ENCODE measurements at places on chromosomes 6 and 20.
A peak's percentile ranks its signal among the peaks of the same experiment; 100 is the strongest.

GRCh38 chr6:30964075-30964474 is 19.4 kb upstream of the MUC21 start:
- DNase-seq = peak; percentile 13

GRCh38 chr6:93786474-93787330 is 367.3 kb upstream of the EPHA7 start:
- no peak for DNase-seq

GRCh38 chr6:86934365-86934764 is 3.0 kb upstream of the HTR1E start:
- no peak for DNase-seq

GRCh38 chr6:111057074-111057752 is 30.1 kb upstream of the SLC16A10 start:
- peak; percentile 25 for DNase-seq

DNA sequence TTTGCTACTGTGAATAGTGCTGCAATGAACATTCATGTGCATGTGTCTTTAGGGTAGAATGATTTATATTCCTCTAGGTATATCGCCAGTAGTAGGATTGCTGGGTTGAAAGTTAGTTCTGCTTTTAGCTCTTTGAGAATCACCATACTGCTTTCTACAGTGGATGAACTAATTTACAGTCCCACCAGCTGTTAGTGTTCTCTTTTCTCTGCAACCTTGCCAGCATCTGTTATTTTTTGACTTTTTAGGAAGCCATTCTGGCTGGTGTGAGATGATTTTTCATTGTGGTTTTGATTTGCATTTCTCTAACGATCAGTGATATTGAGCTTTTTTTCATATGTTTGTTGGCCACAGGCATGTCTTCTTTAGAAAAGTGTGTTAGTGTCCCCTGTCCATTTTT is 40.0 kb downstream of the PLG start:
- DNase-seq = no peak

GRCh38 chr6:163298079-163298830 is 116.3 kb upstream of the QKI start:
- DNase-seq = no peak

GRCh38 chr6:144659202-144660182 is 374.4 kb downstream of the UTRN start:
- peak; percentile 12 for DNase-seq

DNA sequence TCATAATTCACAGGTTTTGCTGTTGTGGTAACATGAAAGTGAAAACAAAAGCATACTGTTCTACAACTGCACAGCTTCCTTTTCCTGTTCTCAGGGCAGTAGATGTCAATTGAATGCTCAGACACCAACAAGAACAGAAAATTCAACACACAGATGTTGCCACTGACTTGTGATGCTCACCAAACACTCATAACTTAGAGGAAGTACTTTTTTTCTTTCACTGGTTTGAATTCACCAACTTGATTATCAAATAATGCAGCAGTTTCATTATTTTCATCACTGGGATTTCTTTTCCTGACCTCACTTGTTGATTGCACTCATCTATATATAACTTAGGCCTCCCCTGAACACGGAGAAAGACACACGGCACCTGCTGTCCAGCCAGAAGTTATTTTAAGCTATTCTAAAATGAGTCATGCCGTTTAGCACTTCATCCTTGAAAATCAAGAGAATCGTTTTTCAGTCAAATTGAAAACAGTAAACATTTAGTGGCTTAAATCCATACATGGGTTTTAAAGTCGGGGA is 949 bp downstream of the TXLNB start:
- DNase-seq = peak; percentile 74

DNA sequence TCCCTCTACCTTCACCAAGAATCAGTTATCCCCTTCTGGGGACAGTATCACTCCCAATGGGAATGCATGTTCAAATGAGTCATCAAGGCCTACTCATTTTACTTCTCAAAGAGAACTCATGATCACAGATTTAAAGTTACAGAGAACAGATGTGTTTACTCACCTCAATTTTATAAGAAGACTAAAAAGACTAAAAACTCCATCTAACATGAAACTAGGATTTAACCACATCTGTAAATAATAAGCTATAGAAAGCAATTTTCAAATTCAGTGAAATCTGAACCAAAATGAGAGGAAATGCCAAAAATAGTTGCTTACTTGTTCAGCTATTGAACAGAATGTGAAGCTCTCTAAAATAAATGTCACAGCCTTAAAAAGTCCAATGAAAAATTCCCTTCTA is 300.1 kb upstream of the KCNQ5 start:
- DNase-seq = no peak

- DNase-seq = no peak
Observed at GRCh38 chr6:15327271-15327670, 81.4 kb downstream of the JARID2 start.

DNA sequence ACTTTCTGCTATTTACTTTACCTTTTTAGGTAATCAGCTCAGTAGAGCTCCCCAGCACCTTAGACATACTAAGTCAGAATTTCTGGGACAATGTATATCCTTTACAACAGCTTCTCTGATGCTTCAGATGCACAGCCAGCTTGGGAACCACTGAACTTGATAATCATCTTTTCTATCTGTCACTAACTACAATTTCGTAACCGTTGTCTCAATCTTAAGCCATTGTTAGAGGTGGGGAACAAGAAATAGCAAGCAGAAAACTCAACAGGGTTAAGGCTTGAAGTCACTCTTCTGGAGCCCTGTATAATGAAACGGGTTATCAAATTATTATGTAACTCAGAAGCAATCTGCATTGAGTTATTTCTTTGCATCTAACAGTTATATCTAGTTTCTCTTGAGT is 47.1 kb downstream of the CD109 start:
- DNase-seq = no peak

DNA sequence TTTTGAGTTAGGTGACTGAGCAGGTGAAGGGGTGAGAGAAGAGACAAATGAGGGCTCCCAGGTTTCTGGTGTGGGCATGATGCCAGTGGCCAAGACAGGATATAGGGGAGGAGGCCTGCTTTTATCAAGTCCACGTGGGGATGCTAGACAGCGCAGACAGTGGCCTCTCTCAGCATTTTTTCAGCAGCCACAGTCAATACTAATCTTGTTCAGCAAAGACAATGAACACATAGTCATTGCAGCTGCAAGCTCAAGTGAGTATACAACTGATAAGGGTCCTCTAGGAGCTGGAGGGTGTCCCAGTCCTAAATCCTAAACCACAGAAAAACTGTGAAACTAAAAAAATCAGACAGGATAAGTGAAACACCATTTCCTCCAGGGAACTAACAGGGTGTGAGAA is 48.6 kb downstream of the UQCC1 start:
- no peak for DNase-seq

GRCh38 chr20:10469599-10469998 is 34.5 kb downstream of the SLX4IP start:
- DNase-seq = no peak

GRCh38 chr6:170454512-170455285 is 98.4 kb downstream of the PSMB1 start:
- no peak for DNase-seq

DNA sequence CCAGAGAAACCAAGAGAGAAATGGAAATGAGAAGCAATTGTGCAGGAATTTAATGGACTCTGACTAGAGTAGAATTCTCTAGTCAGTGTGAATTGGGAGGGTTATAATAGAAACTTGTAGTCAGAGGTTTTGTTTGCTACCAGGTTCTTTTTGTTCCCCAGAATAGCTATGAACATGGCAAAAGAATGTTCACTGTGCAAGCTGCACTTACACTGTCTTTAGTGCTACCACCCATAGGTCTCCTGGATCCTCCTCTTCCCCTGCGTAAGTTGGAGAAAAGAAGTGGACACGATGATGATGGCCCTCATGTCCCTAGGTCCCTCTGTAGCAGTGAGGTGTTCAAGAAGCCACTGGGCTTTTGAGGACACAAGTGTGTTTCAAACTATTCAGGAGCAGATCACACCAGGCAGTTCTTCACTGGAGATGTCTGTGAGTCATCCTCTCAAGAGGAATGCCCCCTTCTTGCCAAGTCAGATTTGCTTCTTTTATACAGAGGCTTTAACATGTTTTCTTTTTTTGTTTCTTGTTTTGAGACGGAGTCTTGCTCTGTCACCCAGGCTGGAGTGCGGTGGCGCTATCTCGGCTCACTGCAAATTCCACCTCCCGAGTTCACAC is 47.6 kb upstream of the SMIM8 start:
- no peak for DNase-seq

DNA sequence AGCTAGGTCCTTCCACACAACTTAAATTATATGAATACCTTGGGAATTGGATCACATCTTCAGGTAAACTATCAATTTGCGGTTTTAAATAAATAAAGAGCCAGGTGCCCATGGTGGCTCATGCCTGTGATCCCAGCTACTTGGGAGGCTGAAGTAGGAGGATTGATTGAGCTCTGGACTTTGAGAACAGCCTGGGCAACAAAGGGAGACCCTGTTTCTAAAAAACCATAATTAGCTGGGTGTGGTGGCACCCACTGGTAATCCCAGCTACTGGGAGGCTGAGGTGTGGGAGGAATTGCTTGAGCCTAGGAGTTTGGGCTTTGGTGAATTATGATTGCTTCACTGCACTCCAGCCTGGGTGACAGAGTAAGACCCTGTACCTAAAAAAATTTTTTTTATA is 3.4 kb downstream of the GMNN start:
- no peak for DNase-seq

DNA sequence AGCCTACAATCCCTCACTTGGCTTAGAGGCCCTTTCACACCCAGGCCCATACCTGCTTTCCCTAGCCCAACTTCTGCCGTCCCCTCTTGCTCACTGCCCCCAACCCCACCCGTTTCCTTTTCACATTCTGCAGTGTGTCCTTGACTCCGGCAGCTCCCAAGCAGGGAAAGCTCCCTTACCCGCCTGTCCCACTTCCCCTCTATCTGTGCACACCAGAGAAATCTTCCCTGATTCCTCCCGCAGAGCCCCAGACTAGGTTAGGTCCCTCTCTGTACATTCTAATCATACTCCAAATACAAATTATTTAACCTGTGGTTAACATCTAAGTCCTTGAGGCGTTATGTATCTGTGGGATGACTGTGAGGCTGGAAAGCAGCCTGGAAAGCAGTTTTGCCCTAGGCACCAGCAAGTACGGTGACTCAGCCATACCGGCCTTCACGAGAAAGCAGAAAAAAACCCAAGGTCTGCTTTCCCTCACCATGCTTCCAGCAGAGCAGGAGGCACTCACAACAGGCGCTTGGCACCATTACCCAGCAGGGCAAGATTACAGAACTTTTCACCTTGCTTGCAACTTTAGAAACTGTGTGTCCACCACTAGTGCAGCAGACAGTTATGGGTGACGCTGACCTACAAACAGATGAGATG is 22.3 kb downstream of the ELOVL5 start:
- no peak for DNase-seq

DNA sequence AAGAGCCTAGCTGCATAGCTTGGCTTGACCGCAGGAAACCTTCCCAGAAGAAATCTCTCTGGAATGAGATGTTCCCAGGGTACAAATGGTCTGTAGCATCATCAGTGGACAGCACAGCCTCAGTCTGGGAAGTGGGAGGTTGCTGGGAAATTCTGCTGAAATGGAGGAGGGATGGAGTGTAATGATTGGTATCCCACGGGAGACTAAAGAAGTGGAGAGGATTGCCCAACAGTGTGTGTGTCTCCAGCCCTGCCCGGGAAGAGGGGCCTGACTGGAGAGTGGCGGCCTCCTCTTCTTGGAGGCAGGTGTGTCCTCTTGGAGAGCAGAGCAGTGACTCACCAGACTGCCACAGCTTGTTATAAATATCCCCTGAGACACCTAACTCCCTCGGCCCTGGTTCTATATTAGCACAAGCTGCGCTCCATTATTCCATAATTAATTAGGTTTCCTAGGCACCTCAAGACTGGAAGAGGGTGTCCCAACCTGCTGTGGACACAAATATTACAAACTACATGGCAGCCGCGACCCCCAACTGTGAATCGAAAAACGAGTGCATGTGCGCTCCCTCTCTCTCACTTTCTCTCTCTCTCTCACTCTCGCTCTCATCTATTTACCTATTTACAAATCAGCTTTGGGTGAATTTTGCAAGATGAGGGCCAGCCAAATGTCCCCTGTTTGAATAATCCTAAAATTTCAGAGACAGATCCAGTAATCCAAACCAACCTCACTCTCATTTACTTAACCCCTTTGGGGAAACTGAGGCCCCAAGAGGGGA is 68.8 kb downstream of the FGD2 start:
- no peak for DNase-seq

DNA sequence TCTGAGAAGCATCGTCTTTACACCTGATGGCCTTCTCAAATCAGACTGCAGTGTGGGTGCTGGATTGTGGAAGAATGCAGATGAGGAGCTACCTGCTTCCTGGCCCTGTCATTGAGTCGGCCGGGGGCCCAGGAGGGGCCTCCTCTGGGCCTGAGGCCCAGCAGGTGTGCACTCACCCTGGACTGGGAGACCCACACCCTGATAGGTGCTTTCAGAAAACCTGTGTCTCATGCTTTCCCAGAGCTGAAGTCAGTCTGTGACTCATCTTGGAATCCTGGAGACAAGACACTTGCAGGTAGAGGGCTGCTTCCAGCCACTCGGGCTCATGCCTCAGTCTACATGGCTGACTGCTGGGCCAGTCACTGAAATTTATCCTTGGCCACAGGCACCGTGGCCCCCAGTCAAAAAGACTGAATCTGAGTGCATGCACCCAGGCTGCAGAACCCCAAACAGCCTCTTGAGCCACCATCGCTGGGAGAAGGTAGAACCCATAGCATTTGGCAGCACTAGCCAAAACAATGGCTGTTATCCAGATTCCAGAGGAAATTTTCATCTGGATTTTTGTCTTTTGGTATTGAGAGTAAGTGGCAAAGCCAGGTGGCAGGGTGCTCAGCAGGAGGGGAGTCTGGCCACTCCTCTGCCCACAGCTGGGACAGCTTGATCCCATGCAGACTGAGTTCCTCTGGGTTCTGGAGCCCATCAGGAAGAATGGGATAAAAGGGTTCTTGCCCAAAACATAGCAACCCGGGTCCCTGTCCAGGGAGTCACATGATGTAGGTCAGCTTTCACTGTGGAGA is 182.0 kb upstream of the CST7 start:
- DNase-seq = no peak

GRCh38 chr6:144469144-144469575 is 184.0 kb downstream of the UTRN start:
- no peak for DNase-seq
